ENCODE measurements at places on chromosomes 1 and 21.

- no peak for DNase-seq
These were observed 323.5 kb downstream of the SIPA1L2 start for GRCh38 chr1:232306269-232306961.

GRCh38 chr1:227320476-227320875 is 2.2 kb upstream of the CDC42BPA start:
- no peak for DNase-seq

DNA sequence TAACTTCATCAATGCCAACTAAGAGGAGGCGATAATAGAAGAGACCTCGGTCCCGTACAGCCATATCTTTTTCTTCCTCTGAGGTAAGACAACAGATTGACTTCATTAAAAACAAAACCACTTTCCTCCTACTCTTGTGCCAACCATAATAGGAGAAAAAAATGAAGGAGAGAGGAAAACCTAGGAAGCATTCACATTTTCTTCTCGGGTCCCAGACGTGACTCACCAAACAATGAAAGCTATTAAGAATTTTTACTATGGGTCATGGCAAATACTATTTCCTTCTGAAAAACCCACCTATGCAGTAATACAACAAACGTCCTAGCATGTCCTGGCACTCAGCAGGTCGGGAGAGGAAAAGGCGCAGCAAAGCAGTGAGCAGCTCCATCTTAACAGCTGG is 8.6 kb upstream of the BCL2L15 start:
- DNase-seq: no peak

DNA sequence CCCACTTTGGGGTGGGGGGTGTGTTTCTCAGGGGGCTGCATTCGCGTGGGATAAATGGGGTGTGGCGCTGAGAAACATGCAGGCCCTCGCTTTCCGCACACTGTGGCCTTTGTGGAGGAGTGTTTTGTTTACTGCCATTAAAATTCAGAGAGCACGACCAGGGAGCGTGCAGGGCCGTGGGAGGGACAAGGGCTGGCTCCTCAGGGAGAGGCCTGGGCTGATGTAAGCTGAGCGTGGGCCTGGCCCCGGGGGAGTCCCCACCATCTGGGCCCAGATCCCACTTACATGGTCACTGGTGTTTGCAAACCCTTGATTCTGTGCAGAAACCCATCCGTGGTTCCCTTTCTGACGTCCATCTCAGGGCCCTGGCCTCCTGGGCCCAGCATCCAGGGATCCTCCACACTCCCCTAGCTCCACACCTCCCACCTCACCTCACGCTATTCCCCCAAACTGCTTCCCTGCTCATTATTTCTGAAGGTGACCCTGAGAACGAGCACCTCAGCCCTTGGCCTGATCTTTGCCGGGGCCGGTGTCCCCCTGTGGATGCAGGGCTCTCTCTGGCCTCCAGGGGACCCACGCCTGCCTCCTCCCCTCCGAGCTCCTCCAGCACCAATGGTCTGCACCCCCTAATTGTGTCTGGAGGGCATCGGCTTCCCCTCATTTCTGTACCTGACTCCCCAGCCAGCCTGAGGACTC is 92.5 kb upstream of the SIM2 start:
- DNase-seq: no peak

- DNase-seq: peak; percentile 42
These were observed 62.1 kb downstream of the LRRN2 start for GRCh38 chr1:204623365-204623893.

GRCh38 chr1:84960371-84960770 is 36.5 kb downstream of the MCOLN2 start:
- peak; percentile 17 for DNase-seq

GRCh38 chr1:12578860-12579422 is 39.1 kb downstream of the DHRS3 start:
- DNase-seq: no peak

GRCh38 chr1:154628121-154628405 is 20.1 kb upstream of the ADAR start:
- DNase-seq: no peak

DNA sequence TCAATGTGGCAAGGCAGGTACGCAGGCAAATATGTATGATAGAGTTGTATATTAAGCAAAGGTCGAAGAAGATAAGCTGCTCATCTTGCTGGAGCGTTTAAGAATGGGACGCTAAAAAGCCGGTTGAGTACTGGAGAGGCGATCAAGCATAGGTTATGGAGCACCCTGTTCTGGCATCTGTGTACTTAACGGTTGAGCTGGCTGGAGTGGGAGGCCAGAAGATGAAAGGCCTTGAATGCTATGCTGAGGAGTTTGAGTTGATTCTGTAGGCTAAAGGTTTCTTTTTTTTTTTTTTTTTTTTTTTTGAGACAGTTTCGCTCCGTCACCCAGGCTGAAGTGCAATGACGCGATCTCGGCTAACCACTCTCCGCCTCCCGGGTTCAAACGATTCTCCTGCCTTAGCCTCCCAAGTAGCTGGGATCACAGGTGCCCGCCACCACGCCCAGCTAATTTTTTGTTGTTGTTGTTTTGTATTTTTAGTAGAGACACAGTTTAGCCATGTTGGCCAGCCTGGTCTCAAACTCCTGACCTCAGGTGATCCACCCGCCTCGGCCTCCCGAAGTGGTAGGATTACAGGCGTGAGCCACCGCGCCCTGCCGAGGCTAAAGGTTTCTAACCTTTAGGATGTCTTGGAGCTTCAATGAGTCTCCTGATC is 850 bp upstream of the KHDC4 start:
- DNase-seq: no peak

DNA sequence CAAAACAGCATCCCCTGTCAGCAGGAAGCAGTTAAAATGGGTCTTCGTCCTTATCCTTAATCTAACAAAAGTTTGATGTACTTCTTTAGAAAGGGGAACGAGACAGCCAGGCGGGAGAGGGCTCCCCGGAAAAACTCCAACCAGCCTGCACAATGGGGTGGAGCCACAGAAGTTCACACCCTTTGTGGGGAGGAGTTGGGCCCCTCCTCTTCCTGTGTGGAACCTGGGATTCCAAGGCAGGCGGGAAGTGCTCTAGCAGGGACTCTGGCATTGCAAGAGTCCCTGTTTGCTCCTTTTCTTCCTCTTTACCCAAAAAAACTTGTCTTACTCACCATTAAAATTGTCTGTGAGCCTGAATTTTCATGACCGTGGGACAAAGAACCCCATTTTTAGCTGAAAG is 47.7 kb downstream of the FCRL5 start:
- no peak for DNase-seq

All from inflammatory macrophage treated with lipopolysaccharide for 4 hours (primary cell).